KBM-7 (cell line): ENCODE measurements at places on chromosomes 4 and X.

DNA sequence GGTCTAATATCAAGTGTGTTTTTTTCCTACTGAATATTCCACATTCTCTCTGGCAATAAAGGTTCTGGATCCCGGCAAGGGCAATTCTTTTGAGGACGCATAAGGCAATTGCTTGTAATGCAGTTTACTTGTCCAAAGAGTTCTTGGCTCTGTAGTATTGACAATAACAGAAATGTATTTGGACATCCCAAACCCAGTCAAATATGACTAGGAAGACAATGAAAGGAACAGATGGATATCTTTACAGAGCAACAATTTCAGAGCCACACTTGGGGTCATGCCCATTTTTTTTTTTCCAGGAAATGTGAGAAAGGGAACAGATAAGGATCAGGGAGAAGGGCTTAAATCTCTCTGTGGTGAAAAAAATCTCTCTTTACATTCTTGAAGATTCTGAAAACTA is 12.2 kb downstream of the GK2 start:
- DNase-seq = peak; percentile 10

- no peak for DNase-seq
Measured at GRCh38 chr4:44914223-44914622, 187.9 kb upstream of the GNPDA2 start.

- DNase-seq = no peak
Measured at GRCh38 chr4:182318256-182318655, 75.1 kb downstream of the TENM3 start.

DNA sequence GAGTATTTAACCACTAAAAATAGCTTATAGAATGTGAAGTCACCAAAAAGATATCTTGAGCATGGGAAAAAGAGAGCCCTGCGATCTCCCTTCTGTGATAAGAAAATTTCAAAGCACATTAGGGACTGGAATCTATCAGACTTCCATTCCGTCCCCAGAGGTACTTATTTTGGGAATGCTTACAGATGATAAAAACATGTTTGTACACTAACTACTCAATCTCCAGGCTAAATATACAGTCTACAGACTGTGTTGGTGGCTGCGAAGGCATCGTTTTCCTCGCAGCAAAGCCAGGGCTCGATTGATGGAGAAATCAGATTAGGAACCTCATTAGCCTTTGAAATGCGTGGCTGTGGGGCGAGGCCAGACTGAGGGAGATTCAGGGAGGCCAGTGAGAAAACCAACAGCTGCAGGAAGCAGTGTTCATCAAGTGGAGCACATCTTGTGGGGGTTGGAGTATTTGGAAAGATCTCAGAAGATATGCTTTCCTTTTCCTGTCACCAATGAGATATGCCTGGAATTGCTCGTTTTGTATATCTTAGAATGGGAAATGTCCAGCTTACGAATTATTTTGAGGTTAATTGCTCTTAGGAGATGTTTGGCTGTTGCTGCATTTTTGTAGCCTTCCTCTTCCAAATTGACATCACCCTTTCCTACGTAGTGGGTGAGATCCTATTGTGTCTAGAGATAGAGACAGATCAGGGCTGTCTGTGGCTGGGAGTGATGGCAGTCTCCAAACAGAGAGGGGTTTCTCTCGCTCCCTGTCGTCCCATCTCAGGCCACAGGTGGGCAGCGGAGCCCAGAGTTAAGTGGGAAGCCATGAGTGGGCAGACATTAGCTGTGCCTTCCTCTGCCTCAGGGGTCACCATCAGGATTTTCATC is 224.9 kb upstream of the FAT1 start:
- peak; percentile 29 for DNase-seq

- no peak for DNase-seq
Measured at GRCh38 chrX:43493756-43494155, 162.3 kb upstream of the MAOA start.

- DNase-seq = no peak
Measured at GRCh38 chr4:6446538-6447451, 25.6 kb downstream of the PPP2R2C start.

DNA sequence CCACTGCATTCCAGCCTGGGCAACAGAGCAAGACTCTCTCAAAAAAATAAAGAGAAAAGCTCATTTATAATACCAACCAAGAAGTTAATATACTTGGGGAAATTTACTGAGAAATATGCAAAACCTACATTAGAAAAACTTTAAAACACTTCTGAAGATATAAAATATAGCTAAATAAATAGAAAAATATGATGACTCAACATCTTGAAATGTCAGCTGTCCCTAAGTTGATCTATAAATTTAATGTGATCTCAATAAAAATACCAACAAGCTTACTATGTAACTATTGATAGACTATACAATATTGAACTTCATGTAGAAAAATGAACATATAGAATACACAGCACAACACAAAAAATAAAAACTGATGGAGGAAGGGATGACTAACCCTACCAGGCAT is 87.5 kb upstream of the INTU start:
- DNase-seq = no peak

DNA sequence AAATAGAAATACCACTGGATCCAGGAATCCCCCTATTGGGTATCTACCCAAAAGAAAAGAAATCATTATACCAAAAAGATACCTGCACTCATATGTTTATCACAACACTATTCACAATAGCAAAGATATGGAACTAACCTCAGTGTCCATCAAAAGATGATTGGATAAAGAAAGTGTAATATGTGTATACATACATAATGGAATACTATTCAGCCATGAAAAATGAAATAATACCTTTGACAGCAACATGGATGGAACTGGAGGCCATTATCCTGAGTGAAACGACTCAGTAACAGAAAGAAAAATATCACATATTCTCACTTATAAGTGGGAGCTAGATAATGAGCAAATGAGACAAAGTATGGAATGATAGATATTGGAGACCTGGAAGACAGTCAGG is 74.2 kb upstream of the TLR3 start:
- no peak for DNase-seq

GRCh38 chr4:54548098-54548620 is 109.6 kb upstream of the KIT start:
- DNase-seq = no peak

DNA sequence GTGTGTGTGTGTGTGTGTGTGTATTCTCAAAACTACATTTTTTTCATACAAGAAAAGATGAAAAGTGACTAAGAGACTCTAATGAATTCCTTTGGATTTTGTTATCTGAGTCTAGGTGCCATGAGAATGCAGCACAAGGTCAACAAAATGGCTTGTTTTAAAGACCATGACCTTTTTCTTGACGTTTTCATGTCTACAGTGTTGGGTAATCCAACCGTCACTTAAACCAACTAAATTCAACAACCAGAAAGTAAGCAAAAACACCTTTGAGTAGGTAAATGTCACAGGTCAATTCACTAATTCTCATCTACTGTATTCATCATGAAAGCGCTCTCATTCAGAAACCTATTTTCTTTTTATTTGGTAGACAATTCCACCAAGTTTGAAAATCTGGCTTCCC is 3.1 kb downstream of the SMARCA1 start:
- no peak for DNase-seq

DNA sequence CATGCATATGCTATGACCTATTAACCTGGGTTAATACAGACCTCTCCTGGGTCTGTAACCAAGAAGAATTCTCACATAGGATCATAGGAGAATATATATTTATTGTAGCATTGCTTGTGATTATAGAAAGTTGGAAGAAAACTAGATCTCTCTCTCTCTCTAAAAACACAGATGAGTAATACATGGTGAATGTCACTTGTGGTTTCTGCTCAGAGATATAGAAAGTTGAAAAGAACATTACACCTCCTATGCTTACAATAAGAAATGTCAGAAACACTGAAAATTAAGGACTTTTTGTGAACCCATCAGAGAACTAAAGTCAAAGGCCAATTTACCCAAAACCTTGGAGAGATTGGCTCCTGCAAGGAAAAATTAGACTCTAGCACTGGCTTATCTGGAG is 1389.5 kb downstream of the FAM133A start:
- no peak for DNase-seq

- DNase-seq = no peak
Measured at GRCh38 chrX:37959212-37960021, 46.9 kb upstream of the SYTL5 start.

DNA sequence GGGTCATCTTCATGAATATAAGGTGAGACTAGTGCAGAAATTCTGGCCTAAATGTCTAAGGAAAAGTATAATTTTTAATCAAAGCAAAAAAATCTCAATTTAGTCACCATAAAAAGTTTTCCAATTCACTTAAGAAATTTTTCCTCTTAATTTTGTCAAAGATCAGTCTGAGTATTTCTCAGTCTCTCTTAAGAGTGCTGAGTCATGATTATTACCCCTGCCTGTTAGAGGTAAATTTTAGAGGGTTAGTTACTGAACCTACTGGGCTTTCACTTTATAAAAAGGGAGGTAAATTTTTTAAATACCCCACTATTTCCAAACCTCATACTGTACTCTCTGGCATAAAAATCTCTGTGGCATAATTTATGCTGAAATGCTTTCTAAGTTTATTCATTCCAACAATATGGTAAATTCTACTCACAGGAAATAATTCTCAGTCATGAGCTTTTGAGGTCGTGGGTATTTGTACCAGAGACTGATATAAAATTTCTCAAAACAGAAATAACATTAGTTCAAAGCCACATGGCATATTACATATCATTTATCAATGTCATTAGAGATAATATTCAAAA is 122.4 kb downstream of the SLC39A8 start:
- DNase-seq = no peak
